ENCODE measurements at places on chromosomes 4 and X. TPM values are rescaled to one million over a fixed set of nuclear protein-coding genes. Genes with fewer than 3 reads are reported as not detected.

GRCh38 chr4:38779790-38780189 is 3.0 kb downstream of the TLR10 start:
- DNase-seq: no peak

Gene NPY2R
- total RNA-seq: not detected

GRCh38 chrX:13432414-13433297 is 112.8 kb upstream of the ATXN3L start:
- DNase-seq: peak; percentile 98

Gene MAGEB3
- not detected for total RNA-seq

GRCh38 chr4:15331930-15332329 is 95.9 kb upstream of the C1QTNF7 start:
- no peak for DNase-seq

- DNase-seq: no peak
These were observed 139.8 kb downstream of the PTTG2 start for GRCh38 chr4:38099908-38100407.

GRCh38 chrX:110173192-110174175 is 144.4 kb downstream of the AMMECR1 start:
- peak; percentile 53 for DNase-seq

Gene GAB1
- 13.2 TPM for total RNA-seq

GRCh38 chr4:122652379-122652778 is 31.5 kb upstream of the IL21 start:
- peak; percentile 59 for DNase-seq

- peak; percentile 67 for DNase-seq
These were observed 404.0 kb upstream of the F9 start for GRCh38 chrX:139126493-139126892.

Gene RS1
- 0.17 TPM for total RNA-seq

DNA sequence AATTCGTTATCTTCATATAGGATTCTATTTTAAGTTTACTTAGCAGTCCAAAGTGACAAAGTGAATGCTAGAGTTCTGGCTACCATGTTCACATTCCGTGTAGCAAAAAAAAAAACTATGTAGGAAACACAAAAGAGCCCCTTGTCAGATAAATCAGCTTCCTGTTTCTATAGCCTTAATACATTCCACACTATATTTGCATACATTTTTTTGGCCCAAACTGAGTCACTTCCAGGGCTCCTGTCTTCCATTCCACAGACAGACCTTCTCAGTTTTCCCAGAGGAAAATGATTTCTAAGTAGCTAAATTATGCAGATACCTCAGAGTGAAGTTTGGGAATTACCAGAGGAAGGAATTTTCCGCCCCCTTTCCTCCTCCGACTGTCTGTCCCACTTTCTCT is 841.9 kb upstream of the HS3ST1 start:
- no peak for DNase-seq

DNA sequence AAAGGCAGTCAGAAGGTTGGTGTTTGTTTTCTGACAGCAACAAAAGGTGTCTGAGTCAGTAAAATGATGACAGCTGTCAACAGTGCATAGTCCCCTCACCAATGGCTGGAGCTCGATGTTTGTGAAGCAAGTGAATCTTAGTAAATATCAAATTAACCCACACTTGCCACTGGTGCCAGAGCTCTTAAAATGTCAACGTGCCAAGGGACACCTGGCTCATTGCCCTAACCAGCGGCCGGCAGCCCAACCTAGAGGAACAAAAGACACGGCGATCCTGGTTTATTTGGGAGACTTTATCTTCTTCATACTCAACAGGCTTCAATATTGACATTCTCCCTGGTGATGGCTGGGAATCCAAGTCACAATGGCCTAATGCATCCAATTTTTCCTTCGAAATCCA is 143.4 kb downstream of the CPEB2 start:
- DNase-seq: no peak

Gene GALNTL6
- not detected for total RNA-seq

Gene ANK2
- total RNA-seq: 11.5 TPM

DNA sequence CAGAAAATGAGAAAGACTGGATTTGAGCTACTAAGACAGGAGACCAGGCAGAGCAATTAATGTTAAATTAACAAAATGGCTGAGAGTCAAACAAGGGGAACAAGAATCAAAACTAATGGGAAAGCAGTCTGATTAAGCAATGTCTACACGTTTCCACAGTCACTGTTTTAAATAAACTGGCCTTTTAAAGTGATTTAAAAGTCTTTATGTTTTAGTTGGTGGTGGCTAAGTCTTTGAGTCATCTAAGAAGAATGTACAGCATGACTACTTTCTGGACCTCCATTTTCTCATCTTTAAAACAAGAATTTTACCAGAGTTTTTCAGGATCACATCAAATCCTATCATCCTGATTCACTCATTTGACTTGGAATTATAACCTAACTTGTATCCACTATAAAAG is 233.8 kb downstream of the ENOX2 start:
- peak; percentile 57 for DNase-seq

- no peak for DNase-seq
These were observed 186.2 kb upstream of the BCOR start for GRCh38 chrX:40283981-40284380.

Gene HHIP
- total RNA-seq: 0.17 TPM

Gene ITM2A
- 7.6 TPM for total RNA-seq

GRCh38 chr4:48033825-48034413 is 17.3 kb downstream of the NIPAL1 start:
- DNase-seq: peak; percentile 36

- no peak for DNase-seq
These were observed 40.2 kb upstream of the CRMP1 start for GRCh38 chr4:5933116-5933515.

- peak; percentile 48 for DNase-seq
These were observed 43.8 kb upstream of the SETD7 start for GRCh38 chr4:139599594-139600374.

Gene SLC39A8
- total RNA-seq: 58.5 TPM

DNA sequence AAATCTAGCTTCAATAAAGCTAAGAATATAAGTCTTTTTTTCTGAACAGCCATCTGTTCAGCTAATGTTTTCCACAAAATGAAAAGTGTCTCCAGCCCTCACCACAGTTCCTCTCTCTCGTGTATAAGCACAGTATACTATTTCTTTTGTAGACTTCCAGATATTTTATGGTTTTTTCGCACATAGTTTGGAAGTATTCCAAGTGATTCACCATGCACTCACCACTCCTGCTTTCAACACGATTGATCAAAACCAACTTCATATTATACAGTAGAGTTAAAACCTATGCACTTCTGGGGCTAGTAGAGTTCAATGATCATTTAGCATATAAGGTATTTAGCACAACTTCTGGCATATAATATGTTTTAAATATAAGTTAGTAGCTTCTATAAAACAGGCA is 105.8 kb upstream of the DCAF12L1 start:
- peak; percentile 13 for DNase-seq

DNA sequence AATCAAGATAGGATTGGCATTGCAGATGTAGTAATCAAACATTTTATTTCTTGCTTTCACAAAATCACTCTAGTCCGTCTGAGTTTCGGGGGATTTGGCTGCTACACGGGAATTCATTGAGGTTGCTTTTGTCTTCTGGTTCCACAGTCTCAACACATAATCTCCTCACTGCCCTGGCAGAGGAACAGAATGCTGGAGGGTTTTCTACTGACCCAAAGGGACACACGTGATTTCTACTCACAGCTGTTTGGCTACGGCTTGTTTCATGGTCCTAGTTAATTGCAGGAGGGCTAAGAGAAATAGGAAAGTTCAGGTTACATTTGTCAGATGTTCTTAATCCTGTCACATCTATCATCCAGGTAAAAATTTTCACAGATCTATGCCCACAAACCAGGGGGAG is 1811.6 kb downstream of the ARAP2 start:
- DNase-seq: no peak

GRCh38 chr4:180100433-180101344 is 2142.5 kb upstream of the TENM3 start:
- DNase-seq: no peak

GRCh38 chr4:160217352-160217751 is 1114.5 kb downstream of the RAPGEF2 start:
- no peak for DNase-seq

Gene GUCY1B1
- 54.1 TPM for total RNA-seq

Gene TMPRSS11E
- total RNA-seq: not detected
